ENCODE measurements at places on chromosomes 2 and 18.

GRCh38 chr2:63853527-63854310, 12.0 kb downstream of the UGP2 start:
- DNase-seq = no peak

DNA sequence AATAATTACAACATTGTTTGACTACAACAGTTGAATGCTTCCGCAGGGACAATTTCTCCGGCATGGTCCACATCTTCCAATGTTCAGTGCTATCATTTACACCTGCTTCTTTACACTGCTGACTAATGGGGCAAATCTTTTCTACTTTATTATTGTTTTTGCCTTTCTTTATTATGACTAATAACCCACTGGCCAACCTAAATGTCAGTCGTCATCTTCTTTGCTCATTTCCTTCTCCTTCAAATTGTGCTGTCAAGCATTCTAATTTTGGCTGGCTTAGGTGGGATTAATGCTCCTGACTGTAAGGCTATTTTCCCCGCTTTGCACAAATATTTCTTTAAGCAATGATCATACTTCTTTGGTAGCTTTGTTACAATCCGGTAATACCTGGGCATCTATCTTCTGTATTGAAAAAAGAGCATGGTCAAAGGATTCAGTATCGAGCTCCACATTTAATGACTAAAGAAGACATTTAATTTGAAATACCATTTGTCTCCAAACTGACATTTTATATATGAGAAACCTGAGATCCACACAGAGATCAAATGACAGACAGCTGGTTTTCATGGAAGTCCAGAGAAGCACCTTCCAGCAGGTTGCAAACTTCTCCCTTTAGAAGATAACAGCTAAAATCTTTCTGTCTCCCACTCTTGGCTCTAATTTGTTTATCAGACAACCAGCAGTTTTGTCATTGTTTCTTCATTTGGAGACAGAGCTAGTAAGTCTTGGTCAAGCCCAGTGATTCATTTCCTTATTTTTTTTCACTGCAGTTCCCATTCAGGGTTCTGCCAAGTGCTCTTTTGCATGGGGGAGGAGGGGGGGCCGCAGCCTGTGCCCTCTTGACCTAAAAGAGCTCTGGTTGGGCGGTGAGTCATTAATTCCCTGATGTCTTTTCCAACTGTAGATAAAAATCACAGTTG, 132.9 kb downstream of the SOCS6 start:
- DNase-seq = no peak

DNA sequence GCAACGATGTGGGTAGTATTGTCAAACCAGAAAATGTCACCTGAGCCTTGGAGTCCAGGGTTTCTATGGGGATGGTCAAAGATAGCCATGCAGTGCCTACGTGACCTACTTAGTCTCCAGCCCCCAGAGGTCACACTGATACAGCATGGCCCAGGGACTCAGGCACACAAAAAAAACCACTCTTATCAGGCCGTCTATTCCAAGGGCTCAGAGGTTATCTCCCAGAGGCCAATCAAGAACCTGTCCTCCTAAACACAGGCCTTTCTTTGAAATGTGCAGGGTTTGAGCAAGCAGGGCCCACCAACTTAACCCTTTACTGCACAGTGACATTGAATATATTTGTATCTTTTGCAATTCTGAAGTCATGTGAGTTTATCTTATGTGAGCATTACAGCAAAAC, 82.7 kb downstream of the MRO start:
- DNase-seq = no peak

DNA sequence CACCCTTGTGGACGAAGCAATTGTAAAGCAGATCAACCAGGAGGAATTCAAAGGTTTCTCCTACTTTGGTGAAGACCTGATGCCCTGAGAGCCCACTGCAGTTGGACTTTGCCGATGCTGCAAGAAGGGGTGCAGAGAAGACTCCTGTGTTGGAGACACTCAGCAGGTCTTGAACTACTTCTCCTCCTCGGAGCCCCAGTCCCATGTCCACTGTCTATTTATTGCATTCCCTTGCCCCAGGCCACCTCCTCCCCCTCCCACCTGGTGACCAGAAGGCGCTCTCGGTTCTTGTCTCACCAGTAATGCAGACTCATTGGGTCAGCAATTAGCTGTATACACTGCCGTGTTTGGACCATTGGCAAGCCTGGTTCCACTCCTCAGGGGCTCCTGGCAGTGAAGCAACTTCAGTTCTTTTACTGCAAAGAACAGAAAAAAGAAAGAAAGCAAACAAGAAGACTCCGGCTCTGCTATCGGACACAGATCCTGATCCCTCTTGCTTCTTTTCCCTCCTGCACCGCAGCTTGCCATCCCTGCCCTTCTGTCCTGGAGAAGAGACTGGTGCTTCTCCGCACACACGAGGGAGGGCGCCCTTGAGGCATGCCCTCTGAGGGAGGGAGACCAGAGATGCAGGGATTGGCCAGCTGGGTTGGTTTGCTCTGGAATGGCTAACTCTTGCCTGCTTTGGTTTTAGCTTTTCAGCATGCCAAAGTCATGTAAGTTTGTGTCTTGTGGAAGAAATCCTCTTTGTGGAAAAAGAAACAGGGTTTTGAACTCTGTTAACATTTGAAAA, 112.2 kb upstream of the EPAS1 start:
- no peak for DNase-seq

- DNase-seq = no peak
Observed at GRCh38 chr2:234158812-234159211, 108.3 kb downstream of the SPP2 start.

GRCh38 chr18:73060666-73061288, 193.0 kb upstream of the NETO1 start:
- DNase-seq = no peak

- DNase-seq = no peak
Observed at GRCh38 chr2:129829588-129829987, 149.9 kb upstream of the RAB6C start.

DNA sequence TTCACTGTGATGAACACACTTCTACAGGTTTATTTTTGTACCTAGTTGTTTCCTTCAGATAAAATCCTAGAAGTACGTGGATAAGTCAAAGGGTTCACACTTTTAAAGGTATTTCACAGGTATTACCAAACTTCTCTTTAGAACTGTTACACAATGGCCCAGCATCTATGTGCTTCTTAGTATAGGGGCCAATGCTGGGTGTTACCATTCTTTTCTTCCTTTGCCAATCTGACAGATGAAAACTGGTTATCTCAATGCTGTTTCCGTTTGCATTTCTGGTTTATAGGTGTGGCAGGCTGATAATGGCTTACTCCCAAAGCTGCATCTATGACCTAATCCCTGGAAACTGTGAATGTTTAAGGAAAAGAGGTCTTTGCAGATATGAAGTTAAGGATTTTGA, 2.8 kb upstream of the TCF7L1 start:
- DNase-seq = no peak

Measured in NCI-H748 treated with DMSO at 0.1 percent for 48 hours (cell line).